Vagina (tissue), 2 donors: ENCODE measurements at places on chromosomes 11 and 22.

GRCh38 chr11:62428871-62429560 lies 10.2 kb downstream of the SCGB1A1 start:
- no peak for DNase-seq
- peaks cover 56% of the 10 kb centered on the region for H3K4me1 ChIP-seq
- H3K27me3 ChIP-seq = no peaks in the 10 kb centered on the region
- H3K36me3 ChIP-seq = no peaks in the 10 kb centered on the region

DNA sequence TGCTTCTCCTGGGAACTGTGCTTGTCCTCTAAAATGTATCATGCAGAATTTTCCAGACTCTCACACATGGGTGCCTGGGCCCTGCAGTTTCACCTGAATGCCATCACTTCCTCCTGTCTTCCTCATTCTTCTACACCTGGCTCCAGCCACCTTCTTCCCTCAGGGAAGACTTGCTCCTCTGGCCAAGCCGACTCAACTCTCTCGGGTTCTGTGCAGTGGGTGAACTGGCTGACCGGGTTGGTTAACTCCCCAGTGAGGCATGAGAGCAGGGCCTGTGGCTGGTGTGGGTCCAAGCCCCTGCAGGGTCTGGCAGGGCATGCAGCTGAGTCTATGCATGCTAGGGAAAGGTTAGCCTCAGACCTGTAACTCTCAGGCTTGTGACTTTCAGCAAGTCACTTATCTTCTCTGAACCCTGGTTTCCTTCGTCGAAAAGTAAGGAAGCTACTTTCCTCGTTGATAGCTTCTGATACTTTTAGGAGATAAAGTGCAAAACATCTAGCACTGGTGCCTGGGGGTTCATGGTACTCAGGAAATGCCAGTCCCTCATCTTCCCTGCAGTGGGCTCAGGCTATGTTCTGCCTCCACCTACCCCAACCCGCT lies 11.9 kb downstream of the CD82 start:
- H3K4me3 ChIP-seq = no peak overlapping the region
- DNase-seq = no peak
- H3K27ac ChIP-seq = peak overlapping the region; percentile 40
- peaks cover 76% of the 10 kb centered on the region for H3K4me1 ChIP-seq
- no peaks in the 10 kb centered on the region for H3K27me3 ChIP-seq

- no peak overlapping the region for H3K27ac ChIP-seq
- DNase-seq = no peak
- no peaks in the 10 kb centered on the region for H3K36me3 ChIP-seq
- no peaks in the 10 kb centered on the region for H3K27me3 ChIP-seq
- H3K4me3 ChIP-seq = no peak overlapping the region
Measured at GRCh38 chr22:26576026-26576680, 13.8 kb downstream of the TPST2 start.

GRCh38 chr22:27868732-27869282 lies 50.2 kb downstream of the PITPNB start:
- H3K27me3 ChIP-seq = no peaks in the 10 kb centered on the region
- peaks cover 41% of the 10 kb centered on the region for H3K4me1 ChIP-seq
- DNase-seq = no peak
- no peaks in the 10 kb centered on the region for H3K36me3 ChIP-seq
- H3K4me3 ChIP-seq = no peak overlapping the region

- H3K36me3 ChIP-seq = no peaks in the 10 kb centered on the region
- H3K27me3 ChIP-seq = no peaks in the 10 kb centered on the region
- H3K27ac ChIP-seq = no peak overlapping the region
- no peak for DNase-seq
- peaks cover 9% of the 10 kb centered on the region for H3K4me1 ChIP-seq
Measured at GRCh38 chr11:88103337-88104206, 71.7 kb downstream of the RAB38 start.

DNA sequence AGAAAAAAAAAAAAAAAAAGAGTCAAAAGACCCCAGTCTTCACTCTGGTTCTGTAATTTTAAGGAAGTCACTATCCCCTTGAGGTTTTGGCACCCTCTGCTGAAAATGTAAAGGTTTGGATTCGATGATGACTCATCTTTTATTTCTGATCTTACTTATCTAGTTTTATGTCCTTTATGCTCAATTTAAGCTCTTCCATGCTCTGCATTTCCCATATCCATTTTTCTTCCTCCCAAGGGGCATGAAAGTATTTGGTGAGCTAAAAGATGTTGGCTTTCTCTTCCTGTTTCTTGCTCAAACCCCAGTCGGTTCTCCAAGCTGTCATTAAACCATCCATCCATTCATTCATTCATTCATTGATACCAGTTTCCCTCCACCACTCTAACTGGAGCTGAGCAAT lies 61.0 kb upstream of the CDON start:
- peaks cover 27% of the 10 kb centered on the region for H3K4me1 ChIP-seq
- no peaks in the 10 kb centered on the region for H3K27me3 ChIP-seq
- DNase-seq = no peak
- H3K4me3 ChIP-seq = no peak overlapping the region
- peak overlapping the region; percentile 88 for H3K27ac ChIP-seq

DNA sequence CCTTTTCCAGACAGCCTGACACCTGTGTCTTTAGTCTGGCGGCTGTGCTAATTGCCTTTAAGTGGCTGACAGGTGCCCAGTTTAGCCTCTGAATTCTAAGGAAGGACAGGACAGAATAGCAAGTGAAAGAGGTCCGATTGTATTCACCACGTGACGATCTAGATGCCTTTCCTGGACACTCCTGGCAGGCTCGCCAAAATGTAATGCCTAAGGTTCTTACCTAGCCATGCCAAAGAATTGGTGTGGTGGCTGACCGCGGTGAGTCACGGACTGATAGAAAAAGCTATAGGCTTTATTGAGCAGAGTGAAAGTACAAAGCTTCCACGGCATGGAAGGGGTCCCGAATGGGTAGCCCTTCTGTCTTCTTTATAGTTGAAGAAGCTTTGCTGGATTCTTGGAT lies 26.7 kb downstream of the ANKRD42 start:
- H3K27me3 ChIP-seq = no peaks in the 10 kb centered on the region

GRCh38 chr11:116641561-116642045 lies 131.2 kb downstream of the BUD13 start:
- DNase-seq = peak; percentile 60
- no peaks in the 10 kb centered on the region for H3K4me1 ChIP-seq
- no peaks in the 10 kb centered on the region for H3K27me3 ChIP-seq
- no peak overlapping the region for H3K4me3 ChIP-seq
- no peak overlapping the region for H3K27ac ChIP-seq

- H3K27me3 ChIP-seq = no peaks in the 10 kb centered on the region
- no peaks in the 10 kb centered on the region for H3K36me3 ChIP-seq
- no peak overlapping the region for H3K4me3 ChIP-seq
- no peak for DNase-seq
Measured at GRCh38 chr11:100942016-100942415, 187.6 kb downstream of the PGR start.

GRCh38 chr11:130469181-130469580 lies 20.7 kb downstream of the ADAMTS15 start:
- no peaks in the 10 kb centered on the region for H3K4me1 ChIP-seq
- H3K36me3 ChIP-seq = no peaks in the 10 kb centered on the region
- no peak for DNase-seq
- H3K27me3 ChIP-seq = no peaks in the 10 kb centered on the region

- no peak for DNase-seq
- no peaks in the 10 kb centered on the region for H3K36me3 ChIP-seq
- no peak overlapping the region for H3K4me3 ChIP-seq
- no peaks in the 10 kb centered on the region for H3K27me3 ChIP-seq
- H3K4me1 ChIP-seq = no peaks in the 10 kb centered on the region
- no peak overlapping the region for H3K27ac ChIP-seq
Measured at GRCh38 chr11:74504100-74504691, 10.7 kb upstream of the LIPT2 start.

DNA sequence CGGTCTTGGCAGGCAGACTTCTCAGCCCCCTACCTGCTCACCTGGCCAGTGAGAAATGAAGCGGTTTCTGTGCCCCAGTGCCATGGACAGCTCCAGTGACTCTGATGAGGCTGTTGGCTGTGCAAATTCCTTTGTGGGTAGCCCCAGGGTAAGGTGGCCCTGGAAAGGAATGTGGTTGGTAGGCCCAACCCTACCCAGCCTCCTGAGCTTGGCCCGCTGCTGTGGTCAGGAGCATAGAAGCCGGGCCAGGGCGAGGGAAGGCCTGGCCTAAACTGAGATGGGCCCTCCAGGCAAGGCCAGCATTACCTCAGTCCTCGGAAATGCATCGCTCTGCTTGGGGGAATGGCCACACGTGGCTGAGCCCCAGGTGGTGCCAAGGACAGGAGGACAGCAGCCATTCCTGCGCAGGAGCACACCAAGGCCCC lies 16.9 kb downstream of the DAGLA start:
- H3K36me3 ChIP-seq = no peaks in the 10 kb centered on the region
- H3K4me1 ChIP-seq = peaks cover 66% of the 10 kb centered on the region
- no peak overlapping the region for H3K4me3 ChIP-seq
- no peak for DNase-seq
- no peaks in the 10 kb centered on the region for H3K27me3 ChIP-seq

DNA sequence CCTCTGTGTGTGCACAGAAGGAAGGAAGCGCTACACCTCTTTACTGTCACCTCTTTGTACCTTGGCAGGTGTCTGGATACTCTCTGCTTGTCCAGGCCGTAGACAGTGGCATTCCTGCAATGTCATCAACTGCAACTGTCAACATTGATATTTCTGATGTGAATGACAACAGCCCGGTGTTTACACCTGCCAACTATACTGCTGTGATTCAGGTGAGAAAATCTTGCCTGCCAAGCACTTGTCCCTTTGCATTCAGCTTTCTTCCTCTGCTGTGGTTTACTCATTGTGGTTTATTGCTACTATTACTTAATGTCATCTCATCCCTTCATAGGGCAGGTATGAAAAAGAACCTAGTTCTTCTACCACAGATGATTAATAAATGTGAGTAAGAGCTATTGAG lies 131.9 kb upstream of the MTNR1B start:
- no peaks in the 10 kb centered on the region for H3K4me1 ChIP-seq
- no peaks in the 10 kb centered on the region for H3K27me3 ChIP-seq
- no peaks in the 10 kb centered on the region for H3K36me3 ChIP-seq
- DNase-seq = no peak
- H3K4me3 ChIP-seq = no peak overlapping the region

DNA sequence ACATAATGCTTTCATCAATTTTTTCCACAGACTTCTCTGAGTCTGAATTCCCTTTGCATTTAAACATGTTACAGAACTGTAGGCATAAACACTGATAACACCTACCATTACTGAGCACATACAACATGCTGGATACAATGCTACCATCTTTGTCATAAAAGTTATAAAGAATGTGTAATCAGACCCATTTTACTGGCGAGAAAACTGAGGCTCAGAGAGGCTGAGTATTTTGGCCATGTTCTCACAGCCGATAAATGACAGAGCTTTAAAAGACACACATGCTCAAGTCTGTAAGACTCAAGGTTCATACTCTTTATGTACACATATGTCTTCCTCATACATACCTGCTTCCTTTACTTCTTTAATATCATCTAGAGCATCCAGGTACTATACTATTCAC lies 2.6 kb downstream of the RRAS2 start:
- no peak overlapping the region for H3K27ac ChIP-seq
- H3K27me3 ChIP-seq = no peaks in the 10 kb centered on the region
- H3K36me3 ChIP-seq = no peaks in the 10 kb centered on the region
- H3K4me1 ChIP-seq = peaks cover 16% of the 10 kb centered on the region
- DNase-seq = no peak

DNA sequence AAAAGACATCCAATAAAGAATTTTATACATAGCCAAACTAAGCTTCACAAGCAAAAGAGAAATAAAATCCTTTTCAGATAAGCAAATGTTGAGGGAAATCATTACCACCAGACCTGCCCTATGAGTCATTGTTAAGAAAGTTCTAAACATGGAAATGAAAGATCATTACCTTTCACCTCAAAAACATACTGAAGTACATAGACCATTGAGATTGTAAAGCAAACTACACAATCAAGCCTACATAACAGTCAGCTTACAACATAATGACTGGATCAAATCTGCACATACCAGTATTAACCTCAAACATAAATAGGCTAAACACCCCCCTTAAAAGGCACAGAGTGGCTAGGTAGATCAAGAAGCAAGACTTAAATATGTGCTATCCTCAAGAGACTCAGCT lies 501.0 kb upstream of the LUZP2 start:
- H3K4me3 ChIP-seq = no peak overlapping the region
- H3K36me3 ChIP-seq = no peaks in the 10 kb centered on the region
- DNase-seq = no peak
- no peak overlapping the region for H3K27ac ChIP-seq
- H3K27me3 ChIP-seq = no peaks in the 10 kb centered on the region

DNA sequence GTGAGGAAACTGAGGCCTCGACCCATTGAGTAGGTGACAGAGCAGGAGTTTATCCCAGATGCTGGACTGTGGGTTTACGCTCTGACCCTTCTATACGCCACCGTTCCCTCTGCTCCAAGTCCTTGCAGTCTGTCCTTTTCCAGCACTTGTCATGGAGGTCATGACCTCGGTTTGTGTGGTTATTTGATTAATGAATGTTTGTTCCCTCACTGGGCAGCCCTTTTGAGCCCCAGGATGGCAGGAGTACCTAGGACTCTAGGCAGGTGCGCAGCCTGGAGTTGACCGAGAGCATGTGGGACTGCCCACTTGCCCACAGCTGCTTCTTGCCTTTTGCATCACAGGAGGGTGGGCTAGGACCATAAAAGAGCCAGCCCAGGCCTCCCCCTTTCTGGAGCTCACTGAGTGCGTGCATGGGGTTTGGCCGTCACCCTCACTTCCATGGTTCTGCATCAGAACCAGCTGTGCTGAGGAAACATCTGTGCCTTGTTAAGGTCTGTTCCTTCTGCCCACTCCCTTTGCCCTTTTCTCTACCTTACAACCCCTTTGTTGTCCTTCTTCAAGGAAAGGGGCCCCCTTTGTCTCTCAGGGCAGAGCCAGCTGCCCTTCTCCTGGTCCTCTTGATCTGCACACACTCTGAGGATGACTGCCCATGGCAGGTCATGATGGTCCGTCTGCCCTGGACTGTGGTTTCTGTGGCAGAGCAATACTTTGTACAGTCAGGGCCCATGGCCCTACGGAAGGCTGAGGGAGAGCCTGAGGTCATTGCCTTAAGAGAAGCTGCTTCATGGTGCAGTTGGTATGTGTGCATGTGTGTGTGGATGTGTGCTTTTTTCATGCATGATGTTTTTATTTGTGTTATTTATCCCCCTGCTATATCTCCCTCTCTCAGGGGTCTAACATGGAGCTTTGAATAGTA lies 38.2 kb downstream of the BMAL1 start:
- H3K36me3 ChIP-seq = peaks cover under 1% of the 10 kb centered on the region
- H3K4me3 ChIP-seq = no peak overlapping the region
- DNase-seq = no peak
- H3K27ac ChIP-seq = peak overlapping the region; percentile 36
- H3K4me1 ChIP-seq = peaks cover 91% of the 10 kb centered on the region

DNA sequence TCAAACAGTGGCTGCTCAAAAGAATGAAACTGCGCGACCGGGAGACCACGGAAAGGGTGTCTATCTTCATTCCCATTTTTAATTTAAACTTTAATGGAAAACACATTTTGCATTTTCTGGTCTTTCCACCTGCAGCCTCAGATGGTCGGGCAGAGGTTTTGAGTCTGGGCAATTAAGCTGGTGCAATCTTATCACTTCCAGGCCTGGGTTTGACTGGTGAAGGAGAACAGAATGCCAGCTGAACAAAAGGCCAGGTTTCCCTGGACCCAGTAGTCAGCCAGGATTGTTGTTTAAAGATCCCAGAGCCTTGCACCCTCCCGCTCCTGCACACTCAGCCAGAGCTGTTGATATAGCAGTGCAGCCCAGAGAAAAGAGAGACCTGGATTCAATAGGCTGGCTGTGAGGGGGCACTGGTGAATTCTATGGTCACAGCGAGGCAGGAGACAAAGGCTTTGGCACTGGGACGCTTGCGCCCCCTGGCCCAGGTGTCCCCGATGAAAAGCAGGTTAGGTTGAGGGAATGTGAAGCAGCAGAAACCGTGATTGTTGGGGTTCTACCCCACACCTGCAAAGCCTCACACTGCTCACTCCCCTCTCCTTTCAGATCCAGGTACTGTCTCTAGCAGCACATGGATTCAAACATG lies 83.6 kb downstream of the FLI1 start:
- H3K4me3 ChIP-seq = no peak overlapping the region
- H3K36me3 ChIP-seq = no peaks in the 10 kb centered on the region
- DNase-seq = no peak
- H3K4me1 ChIP-seq = no peaks in the 10 kb centered on the region
